ENCODE measurements at places on chromosomes 12 and 14.

DNA sequence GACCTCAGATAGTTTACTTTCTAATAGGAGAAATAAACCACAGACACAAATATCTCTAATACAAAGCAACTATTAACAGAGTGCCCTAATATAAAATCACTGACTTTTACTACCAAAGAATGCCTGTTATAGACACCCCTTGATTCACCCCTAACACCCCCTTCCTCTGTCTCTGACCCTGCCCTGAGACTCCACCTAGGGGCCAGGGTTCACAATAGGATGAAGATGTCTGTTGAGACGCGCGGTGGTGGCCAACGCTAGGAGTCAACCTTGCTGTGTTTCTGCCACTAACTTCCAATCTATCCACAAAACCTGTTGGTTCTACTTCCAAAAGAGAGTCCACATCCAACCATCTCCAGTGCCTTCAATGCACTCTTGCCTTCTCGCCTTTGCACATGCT lies 10.9 kb upstream of the TC2N start:
- DNase-seq, result no peak

- no peak for DNase-seq
These were observed 308.0 kb downstream of the PPFIA2 start for GRCh38 chr12:81450920-81451739.

DNA sequence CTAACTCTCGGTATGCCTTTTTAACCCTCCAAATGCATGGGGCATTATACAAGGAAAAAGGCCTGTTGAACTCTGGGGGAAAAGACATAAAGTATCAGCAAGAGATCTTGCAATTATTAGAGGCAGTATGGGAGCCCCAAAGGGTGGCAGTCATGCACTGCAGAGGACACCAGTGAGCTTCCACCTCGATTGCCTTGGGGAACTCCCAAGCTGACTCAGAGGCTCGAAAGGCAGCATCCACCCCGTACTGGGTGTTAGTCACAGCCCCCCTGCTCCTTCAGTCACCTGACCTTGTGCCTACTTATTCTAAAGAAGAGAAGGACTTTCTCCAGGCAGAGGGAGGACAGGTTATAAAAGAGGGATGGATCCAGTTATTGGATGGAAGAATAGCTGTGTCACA lies 781.4 kb upstream of the TMEM132C start:
- no peak for DNase-seq

DNA sequence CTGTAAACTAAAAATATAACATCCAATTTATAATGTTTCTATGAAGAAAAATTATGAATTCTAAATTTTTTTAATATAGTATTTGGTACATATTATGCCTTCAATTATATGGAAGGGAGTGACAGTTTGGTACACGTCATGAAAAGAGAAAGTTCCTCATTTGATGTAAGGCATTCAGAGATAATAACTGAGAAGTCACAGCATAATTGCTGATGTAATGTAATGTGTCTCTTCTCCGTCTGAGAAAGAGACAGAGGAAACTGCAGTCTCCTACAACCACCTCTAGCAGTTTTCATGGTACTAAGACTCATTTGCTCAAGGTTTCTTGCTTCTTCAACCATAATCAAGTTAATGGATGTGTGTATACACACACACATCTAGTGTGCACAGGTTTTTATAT lies 2.3 kb upstream of the CD69 start:
- DNase-seq, result no peak

- no peak for DNase-seq
These were observed 37.5 kb downstream of the EAPP start for GRCh38 chr14:34502001-34502400.

GRCh38 chr12:30694412-30695198 lies 1.1 kb downstream of the IPO8 start:
- no peak for DNase-seq

DNA sequence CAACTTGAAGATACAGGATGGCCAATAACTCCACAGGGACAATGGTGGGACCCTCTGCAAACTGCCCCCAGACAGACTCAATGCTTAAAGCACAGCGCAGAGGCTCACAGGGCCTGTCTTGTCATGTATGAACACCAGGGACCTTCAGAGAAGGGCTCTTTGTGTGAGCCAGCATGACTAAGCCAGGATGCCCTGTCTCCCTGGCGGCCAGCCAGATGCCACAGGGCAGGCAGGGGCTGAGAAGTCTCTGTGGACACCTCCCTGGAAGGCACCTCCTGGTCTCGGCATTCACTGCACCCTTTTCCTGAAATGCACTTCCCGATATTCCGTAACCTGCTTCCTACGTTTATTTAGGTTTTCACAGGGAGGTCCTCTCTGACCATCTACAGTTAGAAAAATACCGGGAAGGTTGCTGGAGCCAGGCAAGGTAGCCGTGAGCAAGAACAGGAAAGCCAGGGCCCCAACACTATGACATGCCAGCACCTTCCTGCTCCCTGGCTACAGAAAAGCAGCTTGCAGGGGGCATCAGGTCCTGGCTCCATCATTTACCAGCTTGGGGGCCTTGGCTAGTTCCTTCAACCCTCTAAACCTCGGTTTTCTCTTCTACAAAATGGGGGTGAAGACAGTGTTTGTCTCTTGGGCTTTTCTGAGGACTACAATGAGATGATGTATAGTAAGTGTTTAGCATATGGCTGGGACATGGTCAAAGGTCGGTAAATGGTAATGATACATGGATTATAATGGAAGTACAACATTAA lies 65.0 kb downstream of the PITPNM2 start:
- DNase-seq, result no peak

GRCh38 chr14:26008290-26008689 lies 589.5 kb downstream of the NOVA1 start:
- DNase-seq, result no peak

- no peak for DNase-seq
These were observed 32.6 kb upstream of the DHRS7 start for GRCh38 chr14:60197629-60198303.

- DNase-seq, result no peak
These were observed 217.9 kb downstream of the KIF21A start for GRCh38 chr12:39224971-39225370.

DNA sequence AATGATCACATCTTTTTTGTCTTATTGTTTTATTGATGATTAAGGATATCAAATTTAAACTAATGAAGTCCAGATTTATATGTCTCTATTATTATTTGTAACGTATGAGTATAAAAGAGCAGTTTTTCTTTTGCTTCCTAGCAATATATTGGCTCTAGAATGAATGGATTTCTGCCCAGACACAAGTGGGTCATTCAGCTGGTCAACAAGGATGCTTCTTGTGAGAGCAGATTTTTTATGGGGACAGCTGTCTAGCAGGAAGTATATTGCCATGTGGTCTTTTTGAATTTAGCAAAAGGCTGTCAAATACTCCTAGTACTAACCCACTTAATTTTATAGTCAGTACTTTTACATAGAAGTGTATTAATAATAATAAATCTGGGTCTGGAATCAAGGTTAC lies 1071.1 kb upstream of the FLRT2 start:
- no peak for DNase-seq

DNA sequence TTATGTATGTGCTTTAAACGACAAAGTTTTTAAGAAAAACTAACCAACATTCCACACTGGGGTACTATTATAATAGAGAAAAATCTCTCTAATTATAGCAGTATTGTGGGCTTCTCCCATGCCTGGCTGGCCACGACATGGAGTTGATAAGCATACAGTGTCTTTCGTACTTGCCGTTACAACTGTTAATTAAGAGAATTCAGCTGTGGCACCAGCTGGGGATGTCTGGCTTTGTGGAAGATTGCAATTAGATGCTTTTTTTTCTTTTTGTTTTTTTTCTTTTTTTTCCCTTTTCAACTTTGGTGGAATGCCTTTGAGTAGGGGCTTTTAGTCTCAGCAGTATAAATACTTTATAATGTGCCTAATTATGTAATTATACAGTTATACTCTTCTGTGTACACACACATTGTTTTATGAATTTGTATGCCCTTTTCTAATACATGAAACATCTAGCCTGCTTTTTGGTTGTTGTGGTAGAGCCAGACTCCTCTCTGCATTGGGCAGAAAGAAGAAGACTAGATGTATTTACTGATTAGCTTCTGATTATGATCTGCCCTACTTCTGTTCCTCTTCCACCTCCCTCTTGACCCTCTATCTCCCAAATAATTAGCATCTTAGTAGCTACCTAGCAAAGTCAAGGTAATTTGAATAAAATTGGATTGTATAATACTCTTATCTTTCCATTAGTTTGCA lies 76.4 kb downstream of the SUSD6 start:
- DNase-seq, result no peak

DNA sequence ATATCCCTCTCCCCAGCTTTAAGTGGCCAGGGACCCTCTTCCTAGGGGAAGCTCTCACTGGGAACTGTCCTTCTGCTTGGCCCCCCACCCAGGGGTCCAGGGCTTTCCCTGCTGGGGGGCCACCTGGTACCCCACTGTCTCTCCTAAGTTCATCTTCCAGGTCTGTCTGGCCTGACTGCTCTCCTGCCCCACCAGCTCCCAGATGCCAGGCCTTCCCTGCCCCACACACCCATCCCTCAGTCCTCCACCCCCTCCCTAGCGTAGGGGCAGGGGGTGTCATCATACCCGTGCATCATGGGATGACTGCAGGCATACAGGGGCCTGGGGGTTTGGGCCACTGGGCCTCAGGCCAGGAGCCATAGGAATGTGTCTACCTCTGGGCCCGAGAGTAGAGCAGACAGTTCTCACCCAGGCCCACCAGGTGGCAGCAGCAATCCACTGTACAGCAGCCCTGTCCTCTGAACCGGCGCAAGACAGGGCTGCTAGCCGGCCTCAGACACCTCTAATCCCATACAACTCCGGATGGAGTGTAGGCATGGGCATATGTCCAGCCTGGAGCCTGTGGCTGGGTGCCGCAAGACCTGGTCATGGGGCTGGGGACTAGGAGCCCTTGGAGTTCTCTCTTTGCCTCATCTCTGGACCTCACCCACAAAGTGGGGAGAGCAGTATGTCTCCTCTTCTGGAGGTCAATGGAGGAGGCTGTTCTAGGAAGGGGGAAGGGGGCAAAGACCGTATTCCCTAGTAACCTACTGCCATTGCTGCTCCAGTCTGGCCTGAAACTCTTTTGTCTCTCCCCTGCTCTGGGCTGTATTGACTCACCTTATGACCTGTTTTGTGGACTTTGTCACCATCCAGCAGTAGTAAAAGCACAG lies 10.0 kb upstream of the SMARCD1 start:
- DNase-seq, result peak; percentile 71

- no peak for DNase-seq
These were observed 7.0 kb downstream of the KRT1 start for GRCh38 chr12:52673217-52673616.

DNA sequence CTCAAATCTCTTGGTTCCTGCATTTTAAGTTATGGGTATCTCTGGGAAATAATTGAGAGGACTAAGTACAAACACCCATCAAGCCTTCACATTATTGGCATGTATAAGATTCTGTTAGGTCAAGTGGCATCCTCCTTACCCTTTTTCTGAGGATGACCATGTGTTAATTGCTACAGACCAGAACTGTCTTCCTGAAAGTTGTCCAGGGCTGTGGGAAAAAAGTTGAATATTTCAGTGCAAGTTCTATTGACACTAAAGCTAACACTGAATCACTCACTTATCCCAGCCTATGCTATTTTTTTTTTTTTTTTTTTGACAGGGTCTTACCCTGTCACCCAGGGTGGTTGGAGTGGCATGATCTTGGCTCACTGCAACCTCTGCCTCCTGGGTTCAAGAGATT lies 130.1 kb upstream of the HIF1A start:
- DNase-seq, result no peak

- DNase-seq, result peak; percentile 72
These were observed at the start of gene SLC2A13 for GRCh38 chr12:40105515-40106201. TSS of gene SLC2A13 (minus strand) at chr12:40106081. CDS start at chr12:40105808, 273 bp downstream.

GRCh38 chr14:47843236-47843635 lies 167.8 kb upstream of the MDGA2 start:
- no peak for DNase-seq

- peak; percentile 15 for DNase-seq
These were observed 490 bp downstream of the SOS2 start for GRCh38 chr14:50230701-50231474.

GRCh38 chr12:6340745-6341416 lies 995 bp downstream of the TNFRSF1A start:
- DNase-seq, result no peak

DNA sequence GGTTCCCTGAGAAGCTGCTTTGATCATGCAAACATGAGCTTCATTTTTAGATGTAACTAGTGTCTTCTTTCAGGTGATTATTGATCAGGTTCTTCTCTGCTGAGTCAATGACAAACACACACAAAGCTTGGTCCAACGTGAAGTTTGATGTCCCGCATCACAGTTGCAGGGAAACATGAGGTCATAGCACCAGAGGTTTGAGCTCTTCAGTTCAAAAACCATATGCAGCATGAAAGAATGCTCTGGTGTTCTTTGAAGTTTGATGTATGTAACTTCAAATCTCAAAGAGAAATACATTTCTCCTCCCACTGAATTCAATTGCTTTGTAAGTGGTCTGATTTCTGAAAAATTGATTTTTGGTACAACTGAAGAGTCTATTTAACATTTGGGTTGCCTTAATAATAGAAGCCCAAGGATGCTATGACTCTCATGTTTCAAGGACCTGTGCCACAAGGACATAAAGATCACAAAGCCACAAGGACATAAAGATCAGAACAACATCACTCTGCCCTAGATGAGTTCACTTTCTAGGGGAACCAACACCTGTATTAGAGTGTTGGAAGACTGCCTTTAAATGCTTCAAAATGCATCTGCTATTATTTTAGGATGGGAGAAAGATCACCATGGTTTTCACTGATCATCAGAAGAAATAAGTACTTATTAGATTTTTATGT lies 31.1 kb upstream of the AMIGO2 start:
- no peak for DNase-seq

DNA sequence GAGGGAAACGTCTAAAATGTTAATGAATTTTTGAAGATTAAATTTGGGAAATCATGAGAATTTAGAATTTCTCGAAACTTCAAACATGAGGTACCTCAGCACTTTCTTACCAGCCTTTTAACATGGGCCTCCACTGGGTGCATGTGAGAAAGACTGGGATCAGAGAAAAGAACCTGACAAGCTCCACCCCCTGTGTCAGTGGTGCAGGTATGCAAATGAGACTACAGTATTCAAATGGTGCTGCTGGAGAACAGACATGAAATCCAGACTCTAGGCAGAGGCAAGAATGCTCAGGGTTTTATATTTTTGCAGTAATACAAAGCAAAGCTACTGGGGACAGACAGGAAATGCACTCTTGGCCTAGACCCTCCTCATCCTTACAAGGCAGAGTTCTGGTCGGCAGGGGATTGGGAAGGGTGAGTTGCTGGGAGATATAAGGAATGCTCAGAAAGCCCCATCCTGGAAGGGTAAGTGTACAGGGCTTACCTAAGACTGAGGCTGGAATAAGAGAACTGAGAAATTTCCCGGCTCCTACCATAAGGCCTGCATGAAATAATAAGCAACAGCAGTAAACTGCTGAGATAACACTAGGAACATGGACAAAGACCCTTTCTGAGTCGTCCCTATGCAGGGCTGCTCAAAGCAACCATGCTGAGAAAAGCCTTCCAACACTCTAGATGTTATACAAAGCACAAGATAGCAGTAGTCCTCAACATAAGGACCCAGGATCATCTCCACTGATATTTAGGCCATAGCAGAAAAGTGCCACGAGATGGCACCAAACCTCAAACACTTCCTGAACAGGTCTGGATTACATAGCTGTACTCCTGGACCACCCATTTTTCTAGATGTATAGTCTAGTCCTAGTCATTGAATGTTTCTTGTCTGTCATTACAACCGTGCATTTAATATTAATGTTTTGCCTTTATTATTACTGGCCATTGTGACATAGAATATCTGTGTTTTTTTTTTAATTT lies 260.8 kb downstream of the RASSF9 start:
- no peak for DNase-seq

- DNase-seq, result no peak
These were observed 79.1 kb downstream of the VCPKMT start for GRCh38 chr14:50037240-50037639.

Measured in effector memory CD4-positive, alpha-beta T cell (primary cell).